Ascending aorta (tissue), 2 donors: ENCODE measurements at places on chromosomes 6 and 20.

GRCh38 chr6:113102761-113103160, 754.4 kb upstream of the MARCKS start:
- H3K4me3 ChIP-seq, result no peak overlapping the region
- no peaks in the 10 kb centered on the region for H3K36me3 ChIP-seq
- H3K27ac ChIP-seq, result peak overlapping the region; percentile 38
- H3K4me1 ChIP-seq, result no peaks in the 10 kb centered on the region
- DNase-seq, result no peak
- H3K27me3 ChIP-seq, result no peaks in the 10 kb centered on the region

GRCh38 chr6:130057495-130057894, 39.1 kb downstream of the L3MBTL3 start:
- H3K36me3 ChIP-seq, result peaks cover 39% of the 10 kb centered on the region
- H3K4me1 ChIP-seq, result no peaks in the 10 kb centered on the region
- H3K27ac ChIP-seq, result no peak overlapping the region

GRCh38 chr6:155089746-155090145, 94.6 kb downstream of the TIAM2 start:
- no peaks in the 10 kb centered on the region for H3K36me3 ChIP-seq
- no peak overlapping the region for H3K4me3 ChIP-seq
- H3K27ac ChIP-seq, result no peak overlapping the region

GRCh38 chr6:32109114-32109764, at the start of gene TNXB:
TSS of gene TNXB (minus strand) at chr6:32109338. CDS start at chr6:32098198, 11,140 bp downstream.
- H3K36me3 ChIP-seq, result no peaks in the 10 kb centered on the region
- peak within 1 kb of the TSS; percentile 68 for H3K27ac ChIP-seq
- H3K27me3 ChIP-seq, result no peaks in the 10 kb centered on the region
- H3K4me3 ChIP-seq, result peak within 1 kb of the TSS; percentile 58
- peaks cover 14% of the 10 kb centered on the region for H3K4me1 ChIP-seq

DNA sequence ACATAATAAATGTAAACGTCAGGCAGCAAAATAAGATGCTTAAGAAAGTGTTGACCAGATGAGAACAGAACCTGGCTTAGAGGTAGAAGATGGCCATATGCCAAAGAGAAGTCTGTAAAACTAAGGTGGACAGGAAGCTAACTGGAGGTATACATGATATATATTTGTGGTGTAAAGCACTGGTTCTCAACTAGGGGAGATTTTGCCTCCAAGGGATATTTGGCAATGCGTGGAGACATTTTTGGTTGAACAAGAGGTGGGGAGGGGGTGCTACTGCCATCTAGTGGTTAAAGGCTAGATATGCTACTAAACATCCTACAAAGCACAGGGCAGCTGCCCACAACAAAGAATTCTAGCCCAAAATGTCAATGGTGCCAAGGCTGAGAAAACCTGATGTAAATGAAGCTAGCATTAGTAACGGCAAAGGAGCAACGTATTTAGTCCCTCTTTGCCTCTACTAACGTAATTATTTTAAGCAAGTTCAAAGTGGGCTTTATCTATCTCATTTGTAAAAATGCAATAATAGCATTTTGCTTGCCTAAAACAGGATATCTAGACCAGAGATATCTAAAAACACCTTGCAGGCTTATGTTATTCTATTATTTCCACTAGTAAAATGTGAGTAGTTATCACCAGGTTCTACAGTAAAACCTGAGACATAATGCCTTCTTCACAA, 182.6 kb downstream of the RNGTT start:
- no peaks in the 10 kb centered on the region for H3K27me3 ChIP-seq
- H3K4me3 ChIP-seq, result no peak overlapping the region
- DNase-seq, result no peak
- no peaks in the 10 kb centered on the region for H3K4me1 ChIP-seq
- H3K36me3 ChIP-seq, result no peaks in the 10 kb centered on the region

GRCh38 chr6:157174731-157175130, 148.6 kb downstream of the TMEM242 start:
- no peaks in the 10 kb centered on the region for H3K27me3 ChIP-seq
- no peaks in the 10 kb centered on the region for H3K4me1 ChIP-seq
- H3K4me3 ChIP-seq, result no peak overlapping the region
- no peak overlapping the region for H3K27ac ChIP-seq
- H3K36me3 ChIP-seq, result peaks cover 6% of the 10 kb centered on the region
- DNase-seq, result no peak

GRCh38 chr6:34912715-34913464, 23.8 kb downstream of the ANKS1A start:
- peak overlapping the region; percentile 92 for H3K27ac ChIP-seq
- DNase-seq, result no peak
- no peaks in the 10 kb centered on the region for H3K27me3 ChIP-seq
- peaks cover 65% of the 10 kb centered on the region for H3K4me1 ChIP-seq
- H3K36me3 ChIP-seq, result no peaks in the 10 kb centered on the region

GRCh38 chr6:111855753-111856152, 17.5 kb downstream of the FYN start:
- no peak overlapping the region for H3K4me3 ChIP-seq
- no peaks in the 10 kb centered on the region for H3K27me3 ChIP-seq
- DNase-seq, result no peak

DNA sequence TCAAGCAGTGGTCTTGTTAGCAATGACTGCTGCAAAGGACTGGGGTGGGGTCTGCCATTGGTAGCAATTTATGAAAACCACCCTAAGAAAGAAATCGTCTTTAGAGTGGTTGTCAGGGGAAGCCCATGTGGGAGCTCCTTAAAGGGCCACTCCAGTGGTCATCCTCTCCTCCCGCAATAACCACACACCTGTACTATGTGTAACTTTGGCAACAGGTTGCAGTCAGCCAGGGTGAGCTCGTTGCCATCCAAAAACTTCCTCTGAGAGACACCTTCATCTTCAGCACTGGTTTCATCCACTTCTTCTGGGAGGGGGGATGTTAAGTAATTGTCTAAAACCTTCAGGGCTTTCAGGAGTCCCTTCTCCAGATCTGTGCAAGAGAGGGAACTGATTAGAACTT, 2.9 kb upstream of the DDAH2 start:
- no peaks in the 10 kb centered on the region for H3K27me3 ChIP-seq
- H3K27ac ChIP-seq, result no peak overlapping the region
- H3K36me3 ChIP-seq, result peaks cover 40% of the 10 kb centered on the region
- no peak overlapping the region for H3K4me3 ChIP-seq
- peaks cover 36% of the 10 kb centered on the region for H3K4me1 ChIP-seq

- H3K36me3 ChIP-seq, result no peaks in the 10 kb centered on the region
- no peak overlapping the region for H3K27ac ChIP-seq
- H3K27me3 ChIP-seq, result no peaks in the 10 kb centered on the region
- no peaks in the 10 kb centered on the region for H3K4me1 ChIP-seq
These were observed 6.3 kb downstream of the ALDH8A1 start for GRCh38 chr6:134943522-134944111.

DNA sequence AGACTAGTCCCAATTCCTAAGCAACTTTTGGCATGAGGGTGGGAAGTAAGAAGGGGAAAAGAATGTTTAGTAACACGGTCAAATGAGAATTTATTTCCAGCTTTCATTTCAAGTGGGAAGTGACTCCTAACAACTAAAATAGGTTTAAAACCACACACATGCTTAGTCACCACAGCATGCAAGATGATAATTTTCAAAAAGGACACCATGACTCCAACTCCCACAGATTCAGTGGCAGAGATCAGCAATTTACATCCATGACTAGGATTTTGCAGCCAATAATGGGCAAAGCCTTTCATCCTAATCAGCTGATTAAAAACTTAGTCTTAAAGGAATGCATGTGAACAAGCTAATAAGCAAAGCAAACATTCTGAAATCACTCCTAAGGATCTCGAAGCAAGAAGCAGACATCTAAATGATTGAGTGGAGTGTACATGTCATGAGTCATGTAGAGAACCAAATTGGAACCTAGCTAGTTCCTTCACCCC, 48.1 kb upstream of the GCLC start:
- no peak for DNase-seq
- H3K4me3 ChIP-seq, result no peak overlapping the region
- no peaks in the 10 kb centered on the region for H3K36me3 ChIP-seq
- H3K4me1 ChIP-seq, result no peaks in the 10 kb centered on the region
- H3K27ac ChIP-seq, result no peak overlapping the region
- no peaks in the 10 kb centered on the region for H3K27me3 ChIP-seq

- no peak overlapping the region for H3K4me3 ChIP-seq
- no peaks in the 10 kb centered on the region for H3K4me1 ChIP-seq
- H3K36me3 ChIP-seq, result no peaks in the 10 kb centered on the region
- DNase-seq, result no peak
- H3K27me3 ChIP-seq, result no peaks in the 10 kb centered on the region
- no peak overlapping the region for H3K27ac ChIP-seq
These were observed 635.3 kb upstream of the MARCKS start for GRCh38 chr6:113221850-113222249.

DNA sequence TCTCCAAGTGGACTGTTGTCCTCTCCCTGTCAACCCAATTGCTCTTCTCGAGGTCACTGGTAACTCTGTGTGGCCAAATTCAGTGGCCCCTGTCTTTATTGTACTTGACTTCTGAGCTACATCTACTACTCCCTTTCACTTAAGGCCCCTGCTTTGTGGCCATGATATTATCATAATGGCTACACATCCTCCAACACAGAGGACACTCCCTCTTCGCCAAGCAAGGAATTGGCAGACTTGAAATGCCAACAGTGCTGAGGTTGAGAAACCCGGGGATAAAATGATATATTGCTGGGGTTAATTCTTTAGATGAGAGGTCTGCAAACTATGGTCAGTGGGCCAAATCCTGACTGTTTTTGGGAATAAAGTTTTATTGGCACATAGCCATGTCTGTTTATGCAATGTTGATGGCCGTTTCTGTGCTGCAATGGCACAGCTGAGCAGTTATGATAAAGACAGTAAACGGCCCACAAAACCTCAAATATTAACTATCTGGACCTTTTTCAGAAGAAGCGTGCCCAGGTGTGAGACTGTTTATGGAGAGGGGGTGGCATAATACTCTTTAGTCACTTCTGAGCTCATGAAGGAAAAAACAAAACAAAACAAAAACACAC, 12.0 kb upstream of the MRPS10 start:
- no peaks in the 10 kb centered on the region for H3K4me1 ChIP-seq
- H3K27me3 ChIP-seq, result no peaks in the 10 kb centered on the region
- no peak overlapping the region for H3K27ac ChIP-seq
- no peak for DNase-seq
- peaks cover 8% of the 10 kb centered on the region for H3K36me3 ChIP-seq

DNA sequence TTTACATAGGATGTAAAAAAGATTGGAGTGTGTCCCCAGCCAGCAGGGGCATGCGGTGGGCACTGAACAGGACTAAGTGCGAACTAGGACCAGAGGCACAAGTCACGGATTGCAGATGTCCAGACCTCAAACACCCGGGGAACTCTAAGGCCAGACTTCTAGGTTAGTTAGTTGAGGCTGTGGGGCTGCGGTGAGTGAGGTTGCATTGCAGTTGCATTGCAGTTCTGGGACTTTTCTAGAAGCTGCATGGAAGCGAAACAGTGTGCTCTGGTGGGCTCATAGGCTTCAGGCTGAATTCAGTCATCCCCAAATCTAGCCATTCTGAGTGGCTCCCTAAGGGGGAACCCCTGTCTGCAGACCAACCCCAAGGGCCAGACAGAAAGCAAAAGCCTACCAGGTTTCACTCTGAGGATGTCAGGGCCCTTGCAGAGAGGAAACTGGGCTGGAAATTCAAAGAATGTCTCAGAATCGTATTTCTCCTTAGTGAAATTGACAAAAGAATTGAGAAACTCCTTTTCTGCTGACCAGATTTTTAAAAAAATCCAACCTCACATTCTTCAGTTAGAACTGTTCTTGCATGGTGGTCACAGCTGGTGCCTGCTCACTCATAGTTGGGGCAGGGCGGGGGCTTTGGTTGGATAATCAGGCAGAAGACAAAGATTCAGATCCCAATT, 182.8 kb downstream of the ZDHHC14 start:
- no peaks in the 10 kb centered on the region for H3K27me3 ChIP-seq

- H3K27ac ChIP-seq, result no peak overlapping the region
- peaks cover 40% of the 10 kb centered on the region for H3K36me3 ChIP-seq
- peaks cover 6% of the 10 kb centered on the region for H3K4me1 ChIP-seq
- no peaks in the 10 kb centered on the region for H3K27me3 ChIP-seq
- no peak overlapping the region for H3K4me3 ChIP-seq
- no peak for DNase-seq
These were observed 41.2 kb downstream of the TBC1D7 start for GRCh38 chr6:13287104-13287503.

DNA sequence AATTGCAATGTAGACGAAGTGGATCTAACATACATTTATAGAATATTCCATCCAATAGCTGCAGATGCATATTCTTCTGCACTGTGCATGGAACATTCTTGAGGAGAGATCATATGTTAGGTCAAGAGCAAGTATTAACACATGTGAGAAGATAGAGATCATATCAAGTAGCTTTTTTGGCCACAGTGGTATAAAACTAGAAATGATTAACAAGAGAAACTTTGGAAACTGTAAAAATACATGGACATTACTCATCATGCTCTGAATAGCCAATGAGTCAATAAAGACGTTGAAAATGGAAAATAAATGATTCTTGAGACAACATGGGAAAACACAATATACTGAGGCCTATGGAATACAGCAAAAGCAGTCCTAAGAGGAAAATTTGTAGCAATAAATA, 94.2 kb downstream of the STXBP5 start:
- no peaks in the 10 kb centered on the region for H3K4me1 ChIP-seq
- no peaks in the 10 kb centered on the region for H3K27me3 ChIP-seq
- H3K27ac ChIP-seq, result no peak overlapping the region
- no peak overlapping the region for H3K4me3 ChIP-seq
- no peak for DNase-seq
- H3K36me3 ChIP-seq, result peaks cover 21% of the 10 kb centered on the region

DNA sequence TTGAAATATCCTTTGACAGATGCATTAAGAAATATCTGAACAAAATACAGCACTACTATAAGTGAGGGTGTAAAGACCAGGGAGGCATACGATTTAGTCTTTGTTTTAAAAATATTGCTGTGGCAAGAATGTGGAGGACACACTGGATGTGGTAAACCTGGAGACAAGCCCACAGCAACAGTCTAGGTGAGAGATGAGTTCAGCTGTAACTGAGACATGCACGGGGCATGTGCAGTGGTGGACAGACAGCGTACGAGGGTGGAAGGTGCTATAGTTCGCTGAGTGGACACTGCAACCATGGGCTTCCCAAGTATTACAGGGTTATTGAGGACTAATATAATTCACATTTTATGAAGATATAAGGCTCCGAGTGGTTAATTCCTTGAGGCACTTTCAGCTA, 1.8 kb downstream of the NANP start:
- H3K4me1 ChIP-seq, result no peaks in the 10 kb centered on the region
- no peak overlapping the region for H3K4me3 ChIP-seq
- no peaks in the 10 kb centered on the region for H3K36me3 ChIP-seq
- no peaks in the 10 kb centered on the region for H3K27me3 ChIP-seq
- no peak overlapping the region for H3K27ac ChIP-seq

DNA sequence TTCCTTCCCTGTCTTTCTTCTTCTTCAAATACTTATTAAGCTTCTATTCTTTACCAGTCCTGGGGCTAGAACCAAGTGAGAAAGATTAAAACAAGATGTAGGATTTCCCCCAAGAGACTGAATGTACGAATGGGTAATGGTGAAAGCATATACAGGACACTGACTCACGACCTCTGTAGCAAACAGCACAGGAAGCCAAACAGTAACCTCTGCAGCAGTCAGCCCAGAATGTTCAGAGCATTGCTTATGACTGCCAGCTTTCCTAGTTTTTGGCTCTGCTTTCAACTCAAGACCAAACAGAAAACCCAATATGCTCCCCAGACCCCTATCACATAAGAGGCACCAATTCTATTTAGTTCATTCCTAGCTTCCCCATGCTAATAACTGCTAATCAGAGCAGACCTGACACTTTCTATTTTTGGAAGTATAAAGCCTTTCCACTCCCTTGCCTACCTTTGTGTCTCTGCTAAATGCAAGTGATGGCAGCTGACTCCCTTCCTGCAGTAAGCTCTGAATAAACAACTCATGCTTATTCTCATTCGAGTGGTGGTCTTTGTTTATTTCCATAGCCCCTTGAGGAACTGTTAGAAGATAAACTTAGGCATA, 690.6 kb downstream of the EPM2A start:
- no peaks in the 10 kb centered on the region for H3K4me1 ChIP-seq
- H3K4me3 ChIP-seq, result no peak overlapping the region
- H3K27ac ChIP-seq, result no peak overlapping the region
- DNase-seq, result no peak
